ENCODE measurements at places on chromosomes 6 and 20. TPM values are rescaled to one million over a fixed set of nuclear protein-coding genes. Genes with fewer than 3 reads are reported as not detected.

DNA sequence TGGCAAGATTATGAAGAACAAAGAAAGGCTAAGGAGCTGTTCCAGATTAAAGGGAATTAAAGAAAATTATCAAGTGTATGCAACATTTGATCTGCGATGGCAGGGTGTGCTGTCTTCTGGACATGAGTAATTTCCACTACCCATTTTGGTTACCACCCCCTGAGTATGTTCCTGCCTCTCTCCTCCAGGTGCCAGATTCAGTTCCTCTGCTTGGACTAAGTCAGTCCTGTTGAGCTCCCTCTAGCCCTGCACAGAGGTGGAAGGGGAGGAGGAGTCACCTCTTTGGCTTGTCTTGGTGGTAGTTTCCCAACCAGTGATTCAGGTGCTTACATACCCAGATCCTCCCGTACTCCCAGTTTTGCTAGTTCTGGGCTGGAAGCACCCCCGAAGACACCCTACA lies 22.2 kb upstream of the SNRPB2 start:
- no peak for DNase-seq
- no peaks in the 10 kb centered on the region for H3K36me3 ChIP-seq
- no peak overlapping the region for H3K4me3 ChIP-seq
- H3K27ac ChIP-seq = no peak overlapping the region

DNA sequence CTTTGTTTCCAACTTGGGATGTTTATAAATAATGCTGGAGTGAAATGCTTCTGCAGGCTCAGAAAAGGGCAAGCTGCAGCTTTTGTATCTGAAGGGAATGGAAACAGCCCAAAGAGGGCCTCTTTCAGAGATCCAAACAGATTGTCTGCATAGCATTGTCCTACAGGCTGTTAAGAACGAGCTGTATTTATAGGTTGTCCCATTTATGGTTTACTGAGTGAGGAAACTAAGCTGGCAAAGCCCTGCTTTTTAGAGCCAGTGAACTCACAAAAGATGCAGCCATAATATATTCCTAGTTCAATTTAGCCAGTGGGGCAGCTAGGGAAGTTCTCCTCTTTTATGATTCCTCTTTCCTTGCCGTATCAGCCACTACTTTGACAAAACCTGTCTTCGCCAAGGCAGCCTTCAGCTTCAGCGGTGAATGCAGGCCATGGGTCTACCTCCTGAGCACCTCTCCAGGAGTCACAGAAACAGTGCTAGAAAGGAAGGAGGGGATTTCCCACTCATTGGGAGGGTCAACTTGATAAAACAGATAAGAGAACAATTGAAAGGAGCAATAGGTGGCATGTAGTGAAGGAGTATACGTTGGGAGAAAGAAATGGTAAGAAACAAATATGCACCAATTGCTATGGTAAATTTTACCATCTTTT lies 15.0 kb downstream of the KIAA0319 start:
- no peak overlapping the region for H3K27ac ChIP-seq
- no peaks in the 10 kb centered on the region for H3K4me1 ChIP-seq
- no peaks in the 10 kb centered on the region for H3K36me3 ChIP-seq
- H3K27me3 ChIP-seq = no peaks in the 10 kb centered on the region

- no peak for DNase-seq
- no peak overlapping the region for H3K27ac ChIP-seq
- H3K4me3 ChIP-seq = no peak overlapping the region
- H3K36me3 ChIP-seq = no peaks in the 10 kb centered on the region
- H3K4me1 ChIP-seq = no peaks in the 10 kb centered on the region
Measured at GRCh38 chr6:151377095-151377494, 14.3 kb downstream of the ZBTB2 start.

DNA sequence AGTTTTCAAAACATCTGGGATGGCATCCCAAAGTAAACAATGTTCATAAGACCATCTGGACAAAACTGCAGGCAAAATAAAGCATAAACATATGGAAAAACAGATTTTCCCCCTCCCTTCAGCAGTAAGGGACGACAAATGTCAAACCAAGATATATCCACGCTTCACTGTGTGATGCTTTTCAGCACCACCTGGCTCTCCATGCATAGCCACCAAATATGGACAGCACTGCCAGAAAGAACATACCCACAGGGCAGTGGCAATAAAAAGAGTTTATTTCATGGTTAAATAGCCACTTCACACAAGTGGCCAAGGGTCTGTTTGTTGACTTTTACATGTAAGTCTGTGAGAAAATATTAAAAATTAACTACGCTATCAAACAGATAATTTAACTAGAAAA lies 23.1 kb downstream of the USP45 start:
- no peaks in the 10 kb centered on the region for H3K27me3 ChIP-seq
- H3K4me3 ChIP-seq = no peak overlapping the region
- no peak overlapping the region for H3K27ac ChIP-seq
- DNase-seq = no peak
- H3K36me3 ChIP-seq = no peaks in the 10 kb centered on the region

- no peaks in the 10 kb centered on the region for H3K36me3 ChIP-seq
- no peak overlapping the region for H3K27ac ChIP-seq
- no peaks in the 10 kb centered on the region for H3K4me1 ChIP-seq
- no peak overlapping the region for H3K4me3 ChIP-seq
- no peaks in the 10 kb centered on the region for H3K27me3 ChIP-seq
Measured at GRCh38 chr6:12295558-12296254, 5.5 kb downstream of the EDN1 start.

DNA sequence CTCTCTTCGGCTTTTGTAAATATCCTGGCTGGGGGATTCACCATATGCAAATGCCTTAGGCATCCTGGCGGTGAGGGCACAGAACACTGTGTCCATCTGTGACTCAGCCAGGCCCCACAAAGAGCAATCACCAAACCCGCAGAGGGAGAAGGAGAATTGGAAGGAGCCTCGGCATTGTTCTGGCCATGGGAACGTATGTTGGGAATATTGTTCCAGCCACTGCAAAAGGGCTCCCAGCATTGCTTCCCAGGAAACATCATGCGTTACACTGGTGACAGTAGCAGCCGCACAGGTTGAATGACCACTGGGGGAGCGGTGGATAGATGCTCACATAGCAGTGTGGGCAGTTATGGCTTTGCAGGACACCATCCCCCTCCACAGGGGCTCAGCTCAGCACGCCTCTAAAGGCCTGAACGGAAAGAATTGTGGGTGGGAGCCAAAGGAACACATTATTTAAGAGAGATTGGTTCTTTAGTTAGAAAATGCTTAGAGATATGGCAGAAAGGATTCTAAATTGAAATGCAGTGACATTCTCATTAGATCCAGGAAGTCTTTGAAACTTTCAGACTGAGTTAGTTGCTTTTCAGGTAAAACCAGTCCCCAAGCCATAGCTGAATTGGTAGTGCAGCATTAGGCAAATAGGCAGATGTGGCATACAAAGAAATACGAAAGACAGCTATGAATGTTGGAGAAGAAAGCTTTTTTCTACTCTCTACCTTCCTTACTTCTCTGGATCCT lies 104.3 kb downstream of the RNF144B start:
- no peaks in the 10 kb centered on the region for H3K4me1 ChIP-seq
- no peak for DNase-seq
- no peak overlapping the region for H3K4me3 ChIP-seq
- H3K36me3 ChIP-seq = no peaks in the 10 kb centered on the region
- H3K27ac ChIP-seq = no peak overlapping the region

DNA sequence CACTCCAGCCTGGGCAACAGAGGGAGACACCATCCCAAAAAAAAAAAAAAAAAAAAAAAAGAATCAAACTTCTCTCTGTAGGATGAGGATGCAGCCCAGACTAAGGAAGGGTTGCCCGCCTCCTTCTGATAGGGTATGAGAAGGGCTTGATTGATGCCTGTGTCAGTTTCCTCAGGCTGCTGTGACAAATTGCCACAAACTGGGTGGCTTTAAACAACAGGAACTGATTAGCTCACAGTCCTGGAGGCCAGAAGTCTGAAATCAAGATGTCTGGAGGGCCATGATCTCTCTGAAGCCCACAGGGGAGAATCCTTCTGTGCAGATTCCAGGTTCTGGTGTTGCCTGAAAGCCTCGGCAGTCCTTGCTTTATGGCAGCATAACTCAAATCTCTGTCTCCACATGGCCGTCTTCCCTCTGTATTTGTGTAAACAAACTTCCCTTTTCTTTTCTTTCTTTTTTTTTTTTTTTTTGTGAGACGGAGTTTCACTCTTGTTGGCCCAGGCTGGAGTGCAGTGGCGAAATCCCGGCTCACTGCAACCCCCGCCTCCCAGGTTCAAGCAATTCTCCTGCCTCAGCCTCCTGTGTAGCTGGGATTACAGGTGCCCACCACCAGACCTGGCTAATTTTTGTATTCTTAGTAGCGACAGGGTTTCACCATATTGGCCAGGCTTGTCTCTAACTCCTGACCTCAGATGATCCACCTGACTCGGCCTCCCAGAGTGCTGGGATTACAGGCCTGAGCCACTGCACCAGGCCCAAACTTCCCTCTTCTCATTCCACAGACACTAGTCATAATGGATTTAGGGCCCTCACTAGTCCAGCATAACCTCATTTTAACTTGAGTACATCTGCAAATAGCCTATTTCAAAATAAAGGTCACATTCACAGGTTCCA lies 11.2 kb upstream of the CDK19 start:
- no peak overlapping the region for H3K4me3 ChIP-seq
- no peaks in the 10 kb centered on the region for H3K27me3 ChIP-seq
- no peak for DNase-seq

GRCh38 chr20:49230561-49231133 lies 11.4 kb downstream of the DDX27 start:
- H3K4me1 ChIP-seq = no peaks in the 10 kb centered on the region
- no peak overlapping the region for H3K4me3 ChIP-seq
- DNase-seq = no peak
- no peaks in the 10 kb centered on the region for H3K36me3 ChIP-seq

DNA sequence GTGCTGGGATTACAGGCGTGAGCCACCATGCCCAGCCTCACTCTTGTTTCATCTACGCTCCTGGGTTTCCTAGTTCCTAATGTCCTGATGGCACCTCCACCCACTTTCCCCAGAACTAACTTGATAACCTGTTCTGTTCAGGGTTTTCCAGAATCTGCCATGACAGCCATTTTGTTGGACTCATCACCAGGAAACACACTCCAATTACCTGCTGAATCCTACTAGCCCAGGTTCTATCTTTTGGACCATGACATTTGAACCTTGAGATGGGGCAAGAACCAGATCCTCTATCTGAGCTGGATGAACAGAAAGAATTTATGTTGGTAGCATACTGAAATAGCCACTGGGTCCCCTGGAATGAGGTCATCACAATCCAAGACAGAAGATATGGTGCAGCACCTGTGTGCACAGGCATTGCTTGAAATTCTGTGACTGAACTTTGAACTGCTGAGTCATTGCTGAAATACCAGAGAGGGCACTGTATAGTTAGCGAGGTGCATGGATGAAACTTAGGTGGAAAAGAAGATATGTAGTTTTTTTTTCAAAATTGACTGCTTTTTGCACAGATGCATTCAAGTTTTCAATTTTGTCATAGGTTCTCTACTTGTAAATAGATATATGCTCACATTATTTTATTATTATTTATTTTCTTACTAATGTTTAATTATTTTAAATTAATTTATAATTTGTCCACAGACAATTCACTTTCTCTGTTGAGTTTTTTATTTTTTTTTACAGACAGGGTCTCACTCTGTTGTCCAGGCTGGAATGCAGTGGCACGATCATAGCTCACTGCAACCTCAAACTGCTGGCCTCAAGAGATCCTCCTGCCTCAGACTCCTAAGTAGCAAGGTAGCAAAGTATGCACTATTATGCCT lies 42.8 kb upstream of the TASP1 start:
- no peak overlapping the region for H3K4me3 ChIP-seq
- no peak for DNase-seq
- H3K27ac ChIP-seq = no peak overlapping the region
- H3K36me3 ChIP-seq = no peaks in the 10 kb centered on the region
- no peaks in the 10 kb centered on the region for H3K27me3 ChIP-seq

- no peaks in the 10 kb centered on the region for H3K36me3 ChIP-seq
- no peak overlapping the region for H3K27ac ChIP-seq
- H3K4me1 ChIP-seq = no peaks in the 10 kb centered on the region
- DNase-seq = peak; percentile 10
Measured at GRCh38 chr6:170082067-170082466, 208.8 kb downstream of the DLL1 start.

Gene STMN3
- 21.7 TPM for total RNA-seq

Gene RBM12
- total RNA-seq = 83.2 TPM

Gene DDX27
- total RNA-seq = 21.8 TPM

- H3K4me1 ChIP-seq = no peaks in the 10 kb centered on the region
- H3K27me3 ChIP-seq = no peaks in the 10 kb centered on the region
- H3K4me3 ChIP-seq = no peak overlapping the region
- H3K36me3 ChIP-seq = no peaks in the 10 kb centered on the region
Measured at GRCh38 chr20:47427746-47428145, 71.2 kb upstream of the ZMYND8 start.

Gene LINC00237
- not detected for total RNA-seq

- H3K4me3 ChIP-seq = no peak overlapping the region
- H3K4me1 ChIP-seq = no peaks in the 10 kb centered on the region
- no peaks in the 10 kb centered on the region for H3K27me3 ChIP-seq
- no peaks in the 10 kb centered on the region for H3K36me3 ChIP-seq
- DNase-seq = no peak
Measured at GRCh38 chr6:28651161-28651560, 125.5 kb downstream of the GPX5 start.

Gene HECA
- total RNA-seq = 38.4 TPM

DNA sequence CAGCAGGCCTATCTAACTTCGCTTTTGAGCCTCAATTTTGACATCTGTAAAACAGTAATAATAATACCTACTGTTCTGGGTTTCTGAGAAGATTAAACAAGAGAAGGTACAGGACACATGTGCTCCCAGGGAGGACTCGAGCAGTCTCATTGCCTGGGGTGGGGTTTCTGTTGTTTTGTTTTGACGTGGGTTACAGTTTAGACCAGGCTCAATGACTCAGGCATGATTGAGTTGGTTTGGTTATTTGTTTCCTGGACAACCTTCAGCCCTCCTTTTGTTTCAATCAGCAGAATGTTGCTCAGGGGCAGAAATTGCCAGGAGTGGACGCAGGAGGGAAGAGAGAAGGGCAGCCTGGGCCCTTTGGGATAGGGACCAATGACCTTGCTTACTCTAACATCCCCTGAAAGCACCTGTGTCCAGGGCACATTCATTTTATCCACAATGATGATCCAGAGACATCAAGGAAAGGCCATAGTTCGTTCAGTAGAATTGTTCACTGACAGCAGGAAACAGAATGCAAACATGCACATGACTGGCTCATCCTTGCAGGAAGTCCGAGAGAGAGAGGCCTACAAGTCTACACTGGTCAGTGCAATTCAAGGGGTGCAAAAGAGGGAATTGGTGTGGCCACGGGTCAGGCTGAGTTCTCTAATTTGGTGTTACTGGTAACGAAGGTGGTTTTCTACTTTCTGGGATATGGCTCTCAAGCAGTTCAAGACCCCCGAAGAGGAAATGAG lies 74.5 kb upstream of the MRPS10 start:
- no peak overlapping the region for H3K4me3 ChIP-seq
- no peak overlapping the region for H3K27ac ChIP-seq
- no peak for DNase-seq
